ENCODE measurements at places on chromosomes 13 and 19. TPM values are rescaled to one million over a fixed set of nuclear protein-coding genes. Genes with fewer than 3 reads are reported as not detected.

The NCAN gene
- total RNA-seq = not detected

The CYP2S1 gene
- total RNA-seq = 0.17 TPM

The PDE4C gene
- not detected for total RNA-seq

GRCh38 chr13:77986713-77987112 lies 68.1 kb upstream of the EDNRB start:
- peaks cover 7% of the 10 kb centered on the region for H3K27me3 ChIP-seq
- no peaks in the 10 kb centered on the region for H3K36me3 ChIP-seq
- no peak for DNase-seq

- H3K4me3 ChIP-seq = no peak overlapping the region
- H3K27me3 ChIP-seq = no peaks in the 10 kb centered on the region
- no peak for DNase-seq
- H3K27ac ChIP-seq = no peak overlapping the region
- H3K4me1 ChIP-seq = peaks cover 38% of the 10 kb centered on the region
- no peaks in the 10 kb centered on the region for H3K36me3 ChIP-seq
These were observed 2.6 kb downstream of the NEK3 start for GRCh38 chr13:52156724-52157261.

- H3K4me1 ChIP-seq = peaks cover 30% of the 10 kb centered on the region
- H3K4me3 ChIP-seq = no peak overlapping the region
- H3K36me3 ChIP-seq = peaks cover 2% of the 10 kb centered on the region
- no peak for DNase-seq
- no peak overlapping the region for H3K27ac ChIP-seq
These were observed 152.8 kb downstream of the SHISA2 start for GRCh38 chr13:25898991-25899390.

GRCh38 chr13:85567909-85568308 lies 231.3 kb downstream of the SLITRK6 start:
- no peaks in the 10 kb centered on the region for H3K27me3 ChIP-seq
- H3K4me1 ChIP-seq = no peaks in the 10 kb centered on the region
- no peak overlapping the region for H3K27ac ChIP-seq

All from activated CD4-positive, alpha-beta T cell treated with anti-CD3 and anti-CD28 coated beads, Interleukin-2, amount 10 ng/mL, durations not matched to agents 7 days and 5 days (primary cell).